CD8-positive, alpha-beta T cell (primary cell): ENCODE measurements at places on chromosomes 4 and X.

GRCh38 chrX:16839219-16839851 lies 30.8 kb downstream of the RBBP7 start:
- DNase-seq, result no peak

GRCh38 chr4:17492058-17492741 lies 19.7 kb downstream of the QDPR start:
- no peak for DNase-seq

- DNase-seq, result no peak
These were observed 167.4 kb upstream of the LDB2 start for GRCh38 chr4:17065821-17066220.

GRCh38 chr4:155434366-155434765 lies 57.6 kb upstream of the MAP9 start:
- DNase-seq, result no peak
